ENCODE measurements at places on chromosomes 7 and 10.

DNA sequence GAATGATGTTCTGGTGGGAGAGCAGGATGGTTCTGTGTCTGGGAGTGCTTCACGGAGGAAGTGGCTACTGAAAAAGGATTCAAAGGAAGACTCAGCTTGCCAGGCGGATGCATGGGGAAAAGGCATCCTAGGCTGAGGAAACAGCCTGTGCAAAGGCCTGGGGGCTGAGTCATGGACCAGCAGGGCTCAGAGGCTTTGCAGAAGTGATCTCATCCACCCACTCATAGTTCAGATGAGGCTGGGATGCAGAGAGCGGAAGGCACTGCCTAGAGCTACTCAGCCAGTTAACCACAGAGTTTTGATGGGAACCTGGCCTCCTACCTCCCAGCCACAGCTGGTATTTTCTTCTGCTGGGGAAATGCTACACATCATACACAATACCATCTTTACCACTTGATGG, 15.8 kb upstream of the ADAMTS14 start:
- no peak for DNase-seq

DNA sequence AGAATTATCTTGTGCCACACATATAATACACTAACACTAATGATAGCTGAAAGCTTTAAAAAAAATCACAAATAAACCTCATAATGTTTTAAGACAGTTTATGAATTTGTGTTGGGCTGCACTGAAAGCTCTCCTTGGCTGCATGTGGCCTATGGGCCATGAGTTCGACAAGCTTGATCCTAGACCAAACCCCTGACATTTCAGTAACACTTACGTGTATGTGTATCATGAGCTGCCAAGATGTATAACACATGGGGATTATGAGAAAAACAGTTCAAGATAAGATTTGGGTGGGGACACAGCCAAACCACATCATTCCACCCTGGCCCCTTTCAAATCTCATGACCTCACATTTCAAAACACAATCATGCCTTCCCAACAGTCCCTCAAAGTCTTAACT, 823.8 kb downstream of the PCDH15 start:
- DNase-seq = no peak

GRCh38 chr10:30241422-30242110, 107.5 kb downstream of the MTPAP start:
- no peak for DNase-seq

- DNase-seq = no peak
These were observed 52.9 kb upstream of the CACNB2 start for GRCh38 chr10:18087355-18087754.

GRCh38 chr7:57505176-57505575, 55.2 kb downstream of the ZNF716 start:
- DNase-seq = no peak

GRCh38 chr7:120743128-120743527, 114.8 kb downstream of the TSPAN12 start:
- DNase-seq = no peak
